PC-3 (cell line): ENCODE measurements at places on chromosomes 4 and X. TPM values are rescaled to one million over a fixed set of nuclear protein-coding genes. Genes with fewer than 3 reads are reported as not detected.
A peak's percentile ranks its signal among the peaks of the same experiment; 100 is the strongest.

Gene PLAC8
- 1.6 and 3.7 TPM in 2 replicates for total RNA-seq

Gene MCTS1
- total RNA-seq, result 50.0 and 83.7 TPM in 2 replicates

Gene GPR173
- total RNA-seq, result 1.6 and 2.2 TPM in 2 replicates

- H3K27ac ChIP-seq, result no peak overlapping the region
- no peaks in the 10 kb centered on the region for H3K27me3 ChIP-seq
- no peaks in the 10 kb centered on the region for H3K36me3 ChIP-seq
- DNase-seq, result no peak
- H3K4me1 ChIP-seq, result no peaks in the 10 kb centered on the region
Observed at GRCh38 chr4:17117746-17118145, 219.3 kb upstream of the LDB2 start.

GRCh38 chrX:45801554-45801953 is 600.9 kb upstream of the DIPK2B start:
- peak overlapping the region; percentile 98 for H3K27ac ChIP-seq
- H3K4me1 ChIP-seq, result peaks cover 65% of the 10 kb centered on the region
- peaks cover 36% of the 10 kb centered on the region for H3K36me3 ChIP-seq
- peak overlapping the region; percentile 58 for H3K4me3 ChIP-seq
- no peaks in the 10 kb centered on the region for H3K27me3 ChIP-seq
- peak; percentile 71 for DNase-seq

- DNase-seq, result no peak
- H3K4me1 ChIP-seq, result no peaks in the 10 kb centered on the region
- H3K27me3 ChIP-seq, result no peaks in the 10 kb centered on the region
- no peak overlapping the region for H3K27ac ChIP-seq
- no peak overlapping the region for H3K4me3 ChIP-seq
Observed at GRCh38 chr4:8072235-8072968, 86.2 kb downstream of the ABLIM2 start.

DNA sequence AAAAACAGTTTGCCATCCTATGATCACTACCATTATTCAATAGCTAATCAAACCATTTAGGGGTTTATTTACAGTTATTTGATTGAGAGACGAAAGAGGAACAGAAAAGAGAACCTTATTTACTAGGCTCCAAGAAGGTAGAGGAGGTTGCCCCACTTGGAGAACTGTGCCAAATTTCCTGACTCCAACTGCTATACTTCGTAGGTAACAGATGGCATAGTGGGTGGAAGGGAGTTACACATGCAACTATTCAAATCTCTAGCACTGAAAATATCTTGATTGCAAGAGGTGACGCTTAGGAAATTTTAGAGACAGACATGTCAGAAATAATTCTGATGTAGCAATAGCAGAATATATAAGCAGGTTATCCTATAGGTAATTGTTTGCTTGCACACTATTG is 38.0 kb upstream of the TMPRSS11F start:
- no peak overlapping the region for H3K27ac ChIP-seq
- no peaks in the 10 kb centered on the region for H3K4me1 ChIP-seq

- H3K27me3 ChIP-seq, result no peaks in the 10 kb centered on the region
- DNase-seq, result peak; percentile 3
- H3K36me3 ChIP-seq, result no peaks in the 10 kb centered on the region
- no peak overlapping the region for H3K4me3 ChIP-seq
- H3K27ac ChIP-seq, result no peak overlapping the region
Observed at GRCh38 chrX:52359614-52360232, 9.1 kb upstream of the XAGE2 start.

GRCh38 chr4:149370002-149370401 is 445.6 kb downstream of the IQCM start:
- H3K27me3 ChIP-seq, result no peaks in the 10 kb centered on the region
- no peak overlapping the region for H3K27ac ChIP-seq
- peak; percentile 7 for DNase-seq
- no peaks in the 10 kb centered on the region for H3K36me3 ChIP-seq

GRCh38 chr4:54173281-54173912 is 55.7 kb upstream of the PDGFRA start:
- no peaks in the 10 kb centered on the region for H3K4me1 ChIP-seq
- H3K27me3 ChIP-seq, result no peaks in the 10 kb centered on the region
- H3K36me3 ChIP-seq, result no peaks in the 10 kb centered on the region
- peak; percentile 18 for DNase-seq
- no peak overlapping the region for H3K4me3 ChIP-seq
- H3K27ac ChIP-seq, result no peak overlapping the region
